Mammary epithelial cell (primary cell): ENCODE measurements at places on chromosomes 16 and 17. TPM values are rescaled to one million over a fixed set of nuclear protein-coding genes. Genes with fewer than 3 reads are reported as not detected.

The KRT33A gene
- not detected for total RNA-seq

The ETV4 gene
- 10.2 TPM for total RNA-seq

The SLFN12 gene
- total RNA-seq: 6.3 and 10.8 TPM in 2 replicates

The CTRB2 gene
- total RNA-seq: not detected in 2 replicates

The SDR42E1 gene
- 19.7 TPM for total RNA-seq

The TMEM208 gene
- 40.3 and 43.1 TPM in 2 replicates for total RNA-seq

The KRT17 gene
- total RNA-seq: 24,723 TPM

The ABCC6 gene
- not detected in 2 replicates for total RNA-seq

The HIC1 gene
- 1.3 and 2.1 TPM in 2 replicates for total RNA-seq

The NTN1 gene
- total RNA-seq: 10.7 and 18.6 TPM in 2 replicates

The TMEM204 gene
- not detected in 2 replicates for total RNA-seq

The KRTAP4-3 gene
- total RNA-seq: not detected

The HEATR9 gene
- total RNA-seq: not detected in 2 replicates

The MFAP4 gene
- not detected in 2 replicates for total RNA-seq

The CHST5 gene
- total RNA-seq: 0.21 and 0.24 TPM in 2 replicates

The PPY gene
- total RNA-seq: not detected

The FBXW10 gene
- total RNA-seq: 0.21 and 0.24 TPM in 2 replicates

The WRAP53 gene
- 11.9 and 15.9 TPM in 2 replicates for total RNA-seq

The CEP295NL gene
- total RNA-seq: 0.29 and 0.49 TPM in 2 replicates

The TMEM235 gene
- not detected for total RNA-seq

The TMC8 gene
- 0.07 TPM in 1 of 2 replicates, not detected in the other for total RNA-seq

The USP7 gene
- total RNA-seq: 52.7 TPM

The CIBAR2 gene
- not detected in 2 replicates for total RNA-seq

The OTOP2 gene
- not detected for total RNA-seq

The LRRC37A3 gene
- total RNA-seq: 7.7 TPM

The LASP1 gene
- 111 TPM for total RNA-seq

The RPRML gene
- total RNA-seq: not detected in 2 replicates

The CCDC144A gene
- total RNA-seq: 22.7 TPM

The TMIGD1 gene
- not detected in 2 replicates for total RNA-seq

The TBL3 gene
- total RNA-seq: 32.1 and 46.5 TPM in 2 replicates

The NIP7 gene
- 24.8 TPM for total RNA-seq

The KRTAP4-6 gene
- not detected in 2 replicates for total RNA-seq

The ERN1 gene
- total RNA-seq: 36.8 and 76.8 TPM in 2 replicates
